NCI-H1436 (cell line): ENCODE measurements at places on chromosomes 11 and 22.

DNA sequence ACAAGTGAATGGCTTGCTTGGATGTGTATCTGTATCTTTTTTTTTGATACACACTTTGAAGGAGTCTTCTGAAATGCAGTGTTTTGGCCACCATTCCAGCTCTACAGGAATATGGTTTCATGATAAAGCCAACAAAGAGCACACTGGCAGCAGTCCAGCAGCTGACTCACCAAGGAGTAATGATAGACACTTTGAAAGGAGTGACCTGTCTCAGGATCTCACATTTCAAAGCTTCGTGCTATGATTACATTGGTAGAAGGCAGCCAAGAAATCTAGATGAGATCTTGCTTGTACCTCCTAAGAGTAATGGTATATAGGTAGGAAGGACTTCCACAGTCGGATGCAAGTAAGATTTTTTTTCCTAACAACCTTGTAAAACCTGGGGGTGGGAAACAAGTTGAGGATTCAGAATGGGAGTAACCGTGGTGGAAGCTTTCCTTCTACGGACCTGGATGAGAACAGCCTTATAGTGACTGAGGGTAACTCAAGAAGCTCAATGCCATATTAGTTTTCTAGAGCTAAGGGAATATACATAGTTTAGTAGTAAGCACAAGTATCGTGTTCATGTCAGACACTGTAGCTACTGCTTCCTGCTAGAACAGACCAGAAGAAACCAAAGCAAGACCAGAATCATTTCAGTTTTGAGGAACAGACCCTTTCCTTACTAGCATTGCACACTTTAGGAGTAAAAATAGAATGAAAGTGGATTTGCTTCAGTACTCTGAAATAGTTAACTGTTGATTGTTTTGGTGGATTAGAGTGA lies 25.0 kb downstream of the MTMR3 start:
- DNase-seq, result peak; percentile 43

GRCh38 chr11:68021167-68021787 lies 9.2 kb upstream of the NDUFS8 start:
- DNase-seq, result no peak

GRCh38 chr22:47011859-47012258 lies 249.4 kb downstream of the TBC1D22A start:
- DNase-seq, result no peak

GRCh38 chr11:33064033-33064825 lies 24.9 kb downstream of the TCP11L1 start:
- no peak for DNase-seq

- DNase-seq, result no peak
These were observed 606.7 kb upstream of the LRRC4C start for GRCh38 chr11:42066113-42066512.

DNA sequence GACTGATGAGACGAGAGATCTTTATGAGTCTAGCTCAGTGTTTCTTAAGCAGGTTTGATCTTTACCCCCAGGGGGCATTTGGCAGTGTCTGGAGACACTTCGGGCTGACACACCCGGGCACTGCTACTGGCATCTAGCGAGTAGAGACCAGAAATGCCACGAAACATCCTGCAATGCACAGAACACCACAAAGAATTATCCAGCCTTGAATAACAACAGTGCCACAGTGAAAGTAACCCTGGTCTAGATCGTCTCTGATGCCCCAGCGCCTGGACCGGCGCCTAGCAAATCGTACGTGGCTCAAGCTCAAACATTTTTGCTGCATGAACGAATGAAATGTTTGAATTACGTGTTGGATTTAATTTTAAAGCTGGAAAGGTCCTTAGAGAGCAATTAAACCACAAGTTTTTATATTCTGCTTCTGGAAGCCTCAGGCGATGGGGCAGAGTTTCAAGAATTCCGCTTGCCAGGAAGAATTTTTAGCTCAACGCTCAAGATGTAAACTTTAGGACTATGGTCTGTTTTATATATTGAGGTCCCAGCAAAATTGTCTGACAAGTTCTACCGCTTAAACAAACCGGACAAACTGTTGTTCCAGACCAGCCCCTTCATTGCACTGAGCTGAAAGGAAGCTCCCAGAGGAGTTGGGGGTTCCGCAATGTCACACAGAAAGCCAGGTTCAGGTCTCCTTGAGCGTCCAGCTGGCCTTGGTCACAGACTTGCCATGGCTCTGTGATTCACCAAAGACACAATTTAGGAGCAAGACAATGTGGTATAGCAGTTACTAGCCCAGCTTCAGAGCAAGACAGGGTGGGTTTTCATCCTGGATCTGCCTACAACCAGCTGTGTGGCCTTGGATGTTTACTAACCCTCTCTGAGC lies 44.2 kb upstream of the SMTN start:
- DNase-seq, result no peak

DNA sequence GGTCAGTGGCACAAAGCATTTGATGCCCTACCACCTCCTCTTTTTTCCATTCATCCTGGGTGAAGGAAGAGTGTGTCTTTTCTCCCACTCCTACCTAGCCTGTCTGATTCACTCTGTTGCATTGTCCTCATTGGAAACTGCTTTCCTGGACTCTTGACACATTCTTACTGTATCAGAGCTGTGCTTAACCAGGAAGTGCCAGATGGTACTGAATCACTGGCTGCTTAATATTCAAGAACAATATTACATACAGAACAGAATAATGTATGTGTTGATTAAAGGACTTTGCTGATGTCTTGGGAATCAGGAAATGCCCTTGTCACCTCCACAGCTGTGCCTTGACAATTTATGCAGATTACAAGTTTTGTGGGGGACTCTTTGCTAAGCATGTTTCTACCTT lies 44.4 kb downstream of the SVIP start:
- DNase-seq, result no peak

- DNase-seq, result no peak
These were observed 30.2 kb downstream of the LRP5 start for GRCh38 chr11:68342459-68343158.

DNA sequence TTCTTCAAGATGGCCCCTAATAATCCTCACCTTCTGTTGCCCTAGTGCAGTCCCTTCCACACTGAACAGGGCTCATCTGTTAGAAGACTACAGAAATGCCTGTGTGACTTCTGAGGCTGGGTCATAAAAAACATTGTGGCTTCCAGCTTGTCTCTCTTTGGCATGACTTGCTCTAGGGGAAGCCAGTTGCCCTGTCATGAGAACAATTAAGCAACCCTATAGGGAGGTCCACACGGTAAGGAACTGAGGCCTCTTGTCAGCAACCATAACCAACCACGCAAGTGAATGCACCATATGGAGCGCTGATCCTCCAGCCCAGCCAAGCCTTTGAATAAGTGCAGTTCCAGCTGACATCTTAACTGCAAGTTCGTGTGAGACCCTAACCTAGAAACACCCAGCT lies 2.6 kb downstream of the LIPT2 start:
- no peak for DNase-seq

GRCh38 chr11:106624377-106624776 lies 393.9 kb downstream of the GUCY1A2 start:
- no peak for DNase-seq

DNA sequence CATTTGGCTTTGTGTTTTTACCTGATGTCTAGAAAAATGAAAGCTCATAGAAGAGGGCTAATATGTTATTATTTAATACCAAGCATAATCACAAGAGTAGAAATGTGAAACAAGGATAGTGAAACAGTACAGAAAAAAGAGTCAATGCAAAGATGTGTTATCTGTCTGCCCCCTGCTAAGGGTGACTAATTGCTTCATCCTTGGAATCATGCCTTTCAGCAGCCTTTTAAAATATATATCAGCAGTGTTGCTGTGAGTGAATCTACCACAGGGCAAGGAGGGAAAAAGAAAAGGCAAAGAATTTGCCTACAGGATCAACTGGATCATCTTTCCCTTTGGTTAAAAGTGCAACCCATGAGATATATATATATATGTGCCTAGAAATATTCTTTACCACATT lies 867.2 kb upstream of the RAG2 start:
- DNase-seq, result no peak

GRCh38 chr11:126546694-126547093 lies 191.2 kb downstream of the ST3GAL4 start:
- DNase-seq, result no peak

DNA sequence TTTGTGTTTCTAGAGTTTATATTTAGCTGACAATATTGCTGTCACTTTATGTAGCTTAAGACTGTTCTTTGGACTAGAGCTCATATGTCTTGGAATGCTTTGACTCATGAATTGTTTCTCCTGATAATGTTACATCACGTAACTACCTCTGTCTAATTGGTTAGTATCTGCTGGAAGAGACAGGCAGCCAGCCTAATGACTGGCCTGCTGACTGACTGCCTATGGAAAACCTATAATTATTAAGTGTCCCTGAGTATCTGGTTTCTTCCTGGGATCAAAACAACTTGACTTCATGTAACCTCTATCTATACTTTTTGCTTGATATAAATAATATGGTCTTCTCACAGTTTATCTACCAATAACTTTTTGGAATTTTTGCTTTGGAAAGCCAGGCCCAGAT lies 9.4 kb downstream of the SOX6 start:
- DNase-seq, result no peak

- no peak for DNase-seq
These were observed at the start of gene MYO7A for GRCh38 chr11:77127920-77128691. Gene MYO7A, plus strand, starts transcription at chr11:77128246. Its CDS starts 2,389 bp downstream, at chr11:77130635.

GRCh38 chr11:35794333-35794732 lies 131.8 kb downstream of the TRIM44 start:
- DNase-seq, result no peak

- no peak for DNase-seq
These were observed 27.4 kb upstream of the LINC01488 start for GRCh38 chr11:69454018-69454417.

GRCh38 chr11:13375798-13376197 lies 87.2 kb downstream of the BTBD10 start:
- no peak for DNase-seq

DNA sequence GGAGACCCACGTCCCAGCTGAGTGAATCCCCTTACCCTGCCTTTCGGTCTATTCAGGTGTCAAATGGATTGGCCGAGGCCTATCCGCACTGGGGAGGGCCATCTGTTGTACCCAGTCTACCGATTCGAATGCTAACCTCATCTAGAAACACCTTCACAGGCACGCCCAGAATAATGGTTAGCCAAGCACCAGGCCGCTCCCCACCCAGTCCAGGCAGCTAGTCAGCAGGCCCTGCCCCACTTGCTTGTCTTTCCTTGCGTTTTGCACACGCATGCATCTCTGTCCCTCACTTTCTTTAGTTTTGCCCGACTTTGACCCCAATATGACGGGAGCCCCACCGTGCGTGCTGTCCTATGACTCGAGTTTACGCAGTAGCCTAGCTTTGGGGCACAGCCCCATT lies 31.7 kb downstream of the PARVB start:
- no peak for DNase-seq

DNA sequence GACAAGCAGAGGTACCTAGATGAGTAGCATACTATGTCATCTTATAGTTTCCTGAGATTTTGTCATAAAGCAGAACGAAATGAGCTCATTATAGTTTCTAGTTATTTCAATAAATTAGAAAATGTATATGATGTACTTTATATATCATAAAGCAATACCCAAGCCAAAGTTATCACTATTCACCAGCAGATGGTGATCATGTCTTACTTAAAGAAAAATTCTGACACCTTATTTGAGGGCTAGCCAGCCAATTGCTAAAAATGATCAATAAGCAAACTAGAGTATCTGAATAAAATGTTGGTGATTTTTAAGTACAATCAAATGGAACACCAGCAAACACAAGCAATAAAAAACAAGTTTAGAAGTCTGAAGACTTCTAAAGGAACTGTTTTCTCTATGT lies 44.1 kb downstream of the RSF1 start:
- peak; percentile 6 for DNase-seq

- no peak for DNase-seq
These were observed 34.6 kb upstream of the SHANK2 start for GRCh38 chr11:71286701-71287643.

- DNase-seq, result no peak
These were observed 8.3 kb upstream of the OR4D6 start for GRCh38 chr11:59448484-59448883.

- DNase-seq, result no peak
These were observed 80.3 kb upstream of the AKIP1 start for GRCh38 chr11:8830641-8831040.

DNA sequence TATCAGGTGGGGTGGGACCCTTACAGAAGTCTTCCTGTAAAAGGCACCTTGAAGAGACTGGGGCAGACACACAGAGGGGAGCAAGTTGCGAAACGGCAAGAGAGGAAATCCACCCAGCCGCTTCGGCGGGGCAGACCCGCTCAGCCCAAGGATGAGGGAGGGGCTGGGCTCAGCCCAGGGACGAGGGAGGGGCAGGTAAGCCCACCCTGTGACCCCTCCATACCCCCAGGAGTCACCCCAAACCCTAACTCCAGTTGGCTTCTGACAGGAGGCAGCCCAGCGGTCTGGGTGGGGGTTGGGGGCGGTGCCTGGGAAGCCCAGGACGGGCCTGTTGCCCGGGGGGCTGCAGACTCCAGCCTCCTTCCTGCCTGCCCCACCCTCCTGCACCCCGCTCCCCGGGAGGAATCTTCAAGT lies 965 bp downstream of the OSBPL5 start:
- DNase-seq, result no peak
